ENCODE measurements at places on chromosomes 2 and 18. TPM values are rescaled to one million over a fixed set of nuclear protein-coding genes. Genes with fewer than 3 reads are reported as not detected.

Gene VWC2L
- total RNA-seq = not detected

GRCh38 chr2:7673101-7673500 lies 755.9 kb downstream of the RNF144A start:
- DNase-seq = no peak

GRCh38 chr2:215967590-215968378 lies 45.6 kb downstream of the MREG start:
- no peak for DNase-seq

GRCh38 chr2:174142290-174142689 lies 106.0 kb downstream of the OLA1 start:
- DNase-seq = no peak

All from skin of body (tissue), 3 donors.